ENCODE measurements at places on chromosomes 7 and 10.
A peak's percentile ranks its signal among the peaks of the same experiment; 100 is the strongest.

- DNase-seq, result peak; percentile 86
Observed at GRCh38 chr10:91635401-91636400, 2.8 kb upstream of the PPP1R3C start.

DNA sequence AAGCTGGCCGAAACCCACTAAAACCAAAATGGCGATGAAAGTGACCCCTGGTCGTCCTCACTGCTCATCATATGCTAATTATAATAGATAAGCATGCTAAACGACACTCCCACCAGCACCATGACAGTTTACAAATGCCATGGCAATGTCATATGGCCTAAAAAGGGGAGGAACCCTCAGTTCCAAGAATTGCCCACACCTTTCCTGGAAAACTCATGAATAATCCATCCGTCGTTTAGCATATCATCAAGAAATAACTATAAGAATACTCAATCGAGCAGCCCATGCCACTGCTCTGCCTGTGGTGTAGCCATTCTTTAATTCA is 422.0 kb downstream of the CALN1 start:
- DNase-seq, result no peak

GRCh38 chr7:151244196-151244840 is 4.2 kb downstream of the SMARCD3 start:
- peak; percentile 61 for DNase-seq

GRCh38 chr7:69208276-69208675 is 390.0 kb upstream of the AUTS2 start:
- DNase-seq, result no peak

DNA sequence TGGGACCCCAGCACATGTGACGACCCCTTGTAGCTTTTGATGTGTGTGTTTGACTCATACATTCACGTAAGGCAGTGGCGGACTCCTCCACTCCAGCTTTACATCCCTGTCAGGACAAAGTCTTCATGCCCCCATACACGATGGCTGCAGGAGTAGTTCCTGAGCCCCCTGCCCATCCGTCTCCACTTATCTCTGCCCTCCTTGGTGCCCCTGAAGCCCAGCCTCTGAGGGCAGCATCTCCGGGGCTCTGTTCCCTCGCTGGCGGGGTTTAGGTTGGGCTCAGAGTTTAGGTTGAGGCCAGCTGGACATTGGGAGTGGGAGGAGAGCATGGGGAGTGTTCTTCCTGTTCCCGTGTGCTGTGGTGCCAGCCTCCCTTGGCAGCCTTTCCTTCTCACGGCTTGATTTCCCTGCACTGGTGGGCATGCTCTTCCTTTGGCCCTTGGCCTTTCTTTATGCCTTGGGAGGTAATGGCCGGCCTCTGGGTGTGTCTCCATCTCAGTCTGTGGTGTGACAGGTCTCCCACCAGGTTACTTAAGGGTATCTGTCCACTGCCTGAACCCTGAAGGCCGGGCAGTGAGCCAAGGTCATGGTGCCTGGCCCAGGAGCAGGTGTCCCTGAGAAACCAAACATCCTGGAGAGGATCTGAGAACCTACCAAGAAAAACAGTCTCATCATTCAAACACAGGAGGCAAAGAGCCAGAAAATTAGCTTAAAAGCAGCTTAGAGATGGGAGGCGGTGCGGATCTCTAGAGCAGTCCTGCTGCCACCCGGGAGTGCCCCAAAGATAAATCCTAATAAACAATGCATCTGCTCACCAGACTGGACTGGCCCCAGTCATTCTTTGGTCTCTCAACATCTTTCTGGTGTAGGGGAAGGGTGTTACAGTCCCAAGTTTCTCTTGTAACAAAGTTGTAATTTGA is 85.5 kb downstream of the GLRX3 start:
- no peak for DNase-seq

- no peak for DNase-seq
Observed at GRCh38 chr7:86431761-86432160, 211.9 kb upstream of the GRM3 start.

DNA sequence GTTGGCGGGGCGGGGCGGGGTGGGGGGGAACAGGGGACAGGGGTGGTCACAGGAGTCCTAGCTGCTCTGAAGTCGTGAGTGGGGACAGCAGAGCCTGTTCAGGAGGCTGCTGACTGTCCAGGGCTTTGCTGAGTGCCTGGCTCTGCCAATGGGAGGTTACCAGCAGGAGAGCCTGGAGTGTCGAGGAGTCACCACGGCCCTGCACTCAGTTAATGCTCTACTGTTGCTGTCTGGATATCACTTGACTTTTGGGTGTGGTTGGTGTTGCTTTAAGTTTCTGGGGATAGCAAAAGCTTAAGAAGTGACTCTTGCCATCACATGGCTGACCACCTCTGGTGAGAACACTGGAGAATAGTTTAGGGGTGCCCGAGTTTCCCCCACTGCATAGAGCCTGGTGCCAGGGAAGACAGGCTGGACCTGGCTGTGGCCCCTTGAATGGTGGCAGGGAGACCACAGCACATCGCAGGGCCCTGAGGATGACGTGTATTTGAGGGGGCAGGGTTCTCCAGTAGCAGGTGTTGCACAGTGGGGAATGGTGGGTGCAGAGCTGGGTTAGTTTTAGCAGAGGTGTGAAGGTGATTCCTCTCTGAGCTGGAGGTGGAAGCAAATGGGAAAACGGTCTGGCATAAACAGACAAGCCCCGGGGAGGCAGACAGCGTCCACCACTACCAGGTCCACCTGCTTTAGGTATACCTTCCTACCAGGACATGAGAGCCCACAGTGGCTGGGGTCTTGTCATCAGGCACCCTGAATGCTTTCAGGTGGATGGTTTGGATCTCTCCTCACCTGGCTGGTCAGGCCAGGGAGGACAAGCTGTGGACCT is 54.2 kb upstream of the CAMK2B start:
- peak; percentile 43 for DNase-seq

DNA sequence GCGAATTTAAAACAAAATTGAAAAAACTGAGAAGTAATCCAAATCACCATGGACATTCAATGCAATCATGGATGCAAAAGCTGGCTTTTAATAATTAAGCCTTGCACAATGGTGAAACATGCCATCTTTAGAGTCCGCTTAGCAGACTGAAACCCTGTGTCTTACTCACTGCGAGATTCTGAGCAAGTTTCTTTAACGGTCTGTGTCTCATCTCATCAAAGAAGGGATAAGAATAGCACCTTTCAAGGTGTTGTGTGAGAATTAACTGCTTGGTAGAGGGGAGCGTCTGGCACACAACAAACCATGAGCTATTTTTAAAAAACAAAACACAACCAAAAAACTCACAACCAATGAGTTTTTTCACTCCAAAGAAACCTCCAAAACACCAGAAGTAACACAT is 21.4 kb downstream of the ACBD7 start:
- DNase-seq, result no peak

DNA sequence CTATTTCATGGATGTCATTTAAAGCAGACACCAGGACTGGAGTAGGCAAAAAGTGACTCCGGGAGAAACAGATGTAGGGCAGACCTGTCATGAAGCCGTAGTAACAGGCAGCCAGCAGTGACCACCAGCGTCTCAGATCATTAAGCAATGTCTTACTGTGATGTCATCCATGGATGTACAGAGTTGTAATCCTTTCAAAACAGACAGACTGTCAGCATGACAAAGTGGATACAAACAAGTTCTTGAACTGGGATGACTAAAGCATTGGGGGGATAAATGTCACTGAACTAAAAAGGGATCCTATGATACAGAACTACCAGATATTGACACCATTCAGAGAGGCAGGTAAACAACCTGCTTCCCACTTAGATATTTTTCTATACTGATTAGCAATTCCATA is 675.5 kb downstream of the PARD3 start:
- peak; percentile 74 for DNase-seq

- no peak for DNase-seq
Observed at GRCh38 chr7:70156057-70156456, 557.8 kb downstream of the AUTS2 start.
